Naive thymus-derived CD8-positive, alpha-beta T cell (primary cell): ENCODE measurements at places on chromosomes 7 and 10. TPM values are rescaled to one million over a fixed set of nuclear protein-coding genes. Genes with fewer than 3 reads are reported as not detected.

DNA sequence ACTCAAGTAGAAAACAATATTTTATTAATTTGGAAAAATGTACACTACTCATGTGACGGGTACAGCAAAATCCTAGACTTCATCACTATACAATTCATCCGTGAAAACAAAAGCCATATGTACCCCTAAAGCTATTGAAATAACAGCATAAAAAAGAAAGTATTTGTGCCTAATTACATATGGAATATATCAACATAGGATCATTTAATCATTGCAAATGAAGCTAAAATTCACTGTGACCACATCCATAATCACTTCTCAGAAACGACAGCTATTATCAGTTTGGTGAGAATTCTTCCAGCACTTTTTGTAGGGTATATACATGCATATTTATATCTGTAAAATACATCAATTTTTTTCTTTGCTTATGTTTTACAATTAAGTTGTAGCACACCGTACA, 128.0 kb downstream of the ARL4A start:
- H3K4me3 ChIP-seq: no peak overlapping the region
- peaks cover 5% of the 10 kb centered on the region for H3K27me3 ChIP-seq
- H3K36me3 ChIP-seq: no peaks in the 10 kb centered on the region
- no peak for DNase-seq
- H3K4me1 ChIP-seq: no peaks in the 10 kb centered on the region
- H3K27ac ChIP-seq: no peak overlapping the region

- H3K27ac ChIP-seq: peak overlapping the region; percentile 35
- H3K4me3 ChIP-seq: peak overlapping the region; percentile 77
- H3K4me1 ChIP-seq: peaks cover 9% of the 10 kb centered on the region
- no peaks in the 10 kb centered on the region for H3K27me3 ChIP-seq
Measured at GRCh38 chr7:2559283-2559950, 638 bp downstream of the IQCE start.

TSPAN33 gene
- 6.8 TPM for polyA plus RNA-seq

KCNMA1 gene
- not detected for polyA plus RNA-seq

DNA sequence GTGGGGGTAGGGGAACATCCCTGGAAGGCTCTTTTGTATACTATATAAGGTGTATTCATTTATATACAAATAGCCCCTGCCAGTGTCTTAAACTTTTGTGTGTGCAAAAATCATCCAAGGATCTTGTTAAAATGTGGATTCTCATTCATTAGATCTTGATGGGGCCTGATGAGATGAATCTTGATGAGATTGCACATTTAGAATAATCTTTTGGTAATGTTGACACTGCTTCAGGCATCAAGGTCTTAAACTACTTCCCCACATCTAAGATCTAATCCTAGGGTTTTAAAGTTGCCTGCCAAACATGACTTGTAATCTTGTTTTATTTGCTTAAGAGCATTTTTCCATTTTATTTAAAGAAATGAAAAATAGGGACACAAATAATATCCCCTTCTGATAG, 13.0 kb downstream of the TLX1 start:
- no peak for DNase-seq
- H3K27me3 ChIP-seq: peaks cover 98% of the 10 kb centered on the region
- no peak overlapping the region for H3K4me3 ChIP-seq
- H3K36me3 ChIP-seq: peaks cover 6% of the 10 kb centered on the region
- H3K27ac ChIP-seq: no peak overlapping the region

- H3K4me1 ChIP-seq: peaks cover 67% of the 10 kb centered on the region
- no peak for DNase-seq
- no peaks in the 10 kb centered on the region for H3K27me3 ChIP-seq
- H3K4me3 ChIP-seq: peak overlapping the region; percentile 28
Measured at GRCh38 chr7:2986561-2986960, 57.1 kb downstream of the CARD11 start.

PPP1R9A gene
- polyA plus RNA-seq: not detected

- H3K27me3 ChIP-seq: peaks cover 14% of the 10 kb centered on the region
- H3K36me3 ChIP-seq: no peaks in the 10 kb centered on the region
- no peak overlapping the region for H3K4me3 ChIP-seq
- H3K4me1 ChIP-seq: peaks cover 3% of the 10 kb centered on the region
- no peak overlapping the region for H3K27ac ChIP-seq
Measured at GRCh38 chr7:55185941-55186609, 167.3 kb downstream of the EGFR start.

AKR1D1 gene
- polyA plus RNA-seq: not detected

DNA sequence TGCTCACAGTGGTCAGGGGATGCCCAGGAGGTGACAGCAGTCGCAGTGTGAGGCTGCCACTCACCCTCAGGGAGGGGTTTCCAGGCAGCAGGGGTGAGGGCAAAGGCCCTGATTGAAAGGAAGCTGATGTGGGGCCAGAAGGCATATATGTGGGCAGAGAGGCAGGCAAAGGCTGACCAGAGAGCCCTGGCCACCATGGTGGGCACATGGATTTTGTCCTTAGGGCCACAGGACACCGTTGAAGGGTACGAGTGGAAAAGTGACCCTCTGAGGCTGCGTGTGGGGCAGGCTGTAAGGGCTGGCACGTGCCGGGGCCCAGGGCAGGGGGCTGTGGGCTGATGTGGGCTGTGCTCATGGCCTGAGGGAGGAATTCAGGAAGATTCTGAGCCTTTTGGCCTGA, 57.5 kb upstream of the ZNF32 start:
- no peaks in the 10 kb centered on the region for H3K36me3 ChIP-seq
- no peak for DNase-seq
- no peak overlapping the region for H3K4me3 ChIP-seq
- H3K27me3 ChIP-seq: no peaks in the 10 kb centered on the region

GRCh38 chr10:6823770-6824169, 243.7 kb upstream of the PRKCQ start:
- H3K4me1 ChIP-seq: no peaks in the 10 kb centered on the region
- H3K36me3 ChIP-seq: no peaks in the 10 kb centered on the region
- no peak for DNase-seq
- H3K4me3 ChIP-seq: no peak overlapping the region
- H3K27me3 ChIP-seq: peaks cover 10% of the 10 kb centered on the region

GRCh38 chr10:31321396-31321941, 2.5 kb downstream of the ZEB1 start:
- peak overlapping the region; percentile 98 for H3K27ac ChIP-seq
- peak overlapping the region; percentile 86 for H3K4me3 ChIP-seq
- DNase-seq: peak; percentile 76
- peaks cover 42% of the 10 kb centered on the region for H3K4me1 ChIP-seq
- peaks cover 4% of the 10 kb centered on the region for H3K36me3 ChIP-seq

FAM180A gene
- polyA plus RNA-seq: not detected

ARHGEF35 gene
- 2.4 TPM for polyA plus RNA-seq

DNA sequence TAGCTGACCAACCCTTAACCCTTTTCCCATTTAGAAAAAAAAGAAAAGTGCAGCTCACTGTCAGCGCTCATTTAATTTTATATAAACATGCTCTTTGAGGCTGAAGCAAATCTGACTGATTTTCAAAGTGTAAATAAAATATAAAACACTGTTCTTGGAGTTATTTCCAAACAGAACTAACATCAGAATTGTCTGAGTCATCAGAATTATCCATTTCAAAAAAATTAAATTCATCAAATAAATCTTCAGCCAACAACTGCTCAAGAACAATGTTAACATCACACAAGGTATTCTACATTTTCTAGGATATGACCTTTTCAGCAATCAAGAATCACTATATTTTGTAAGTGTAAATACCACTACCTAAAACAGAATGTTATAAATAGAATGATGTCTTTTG, 93.6 kb downstream of the MAGI2 start:
- no peak overlapping the region for H3K4me3 ChIP-seq
- no peaks in the 10 kb centered on the region for H3K4me1 ChIP-seq
- no peaks in the 10 kb centered on the region for H3K27me3 ChIP-seq
- H3K27ac ChIP-seq: no peak overlapping the region
- H3K36me3 ChIP-seq: no peaks in the 10 kb centered on the region

ACHE gene
- not detected for polyA plus RNA-seq

GRCh38 chr10:82815680-82816079, 940.7 kb downstream of the NRG3 start:
- H3K4me3 ChIP-seq: no peak overlapping the region
- H3K36me3 ChIP-seq: no peaks in the 10 kb centered on the region
- H3K27ac ChIP-seq: no peak overlapping the region
- no peaks in the 10 kb centered on the region for H3K27me3 ChIP-seq
- DNase-seq: no peak
- no peaks in the 10 kb centered on the region for H3K4me1 ChIP-seq

- H3K4me3 ChIP-seq: no peak overlapping the region
- H3K4me1 ChIP-seq: peaks cover 37% of the 10 kb centered on the region
- DNase-seq: no peak
- H3K27ac ChIP-seq: peak overlapping the region; percentile 45
- H3K27me3 ChIP-seq: no peaks in the 10 kb centered on the region
- H3K36me3 ChIP-seq: no peaks in the 10 kb centered on the region
Measured at GRCh38 chr7:927031-927671, 27.3 kb downstream of the ADAP1 start.

DNA sequence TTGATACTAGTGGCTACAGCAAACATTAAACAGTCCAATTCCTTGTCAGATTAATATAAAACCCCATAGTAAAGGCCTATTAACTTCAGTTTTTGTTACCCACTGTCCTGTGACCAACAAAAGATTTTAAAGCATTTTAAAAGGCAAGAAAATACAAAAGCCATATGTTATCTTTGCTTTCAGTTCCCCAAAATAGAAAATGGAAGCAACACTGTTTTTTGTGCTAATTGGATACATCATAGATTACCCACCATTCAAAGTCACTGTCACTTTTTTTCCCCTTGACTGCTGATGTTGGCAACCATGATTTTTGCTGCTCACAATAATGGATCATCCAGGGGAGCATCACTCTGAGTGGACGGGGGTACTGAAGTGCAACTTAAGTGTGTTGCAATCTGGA, 52.4 kb upstream of the TMEM140 start:
- no peak overlapping the region for H3K27ac ChIP-seq
- H3K36me3 ChIP-seq: no peaks in the 10 kb centered on the region
- no peaks in the 10 kb centered on the region for H3K4me1 ChIP-seq
- no peak overlapping the region for H3K4me3 ChIP-seq
- H3K27me3 ChIP-seq: no peaks in the 10 kb centered on the region

RGR gene
- not detected for polyA plus RNA-seq

DNA sequence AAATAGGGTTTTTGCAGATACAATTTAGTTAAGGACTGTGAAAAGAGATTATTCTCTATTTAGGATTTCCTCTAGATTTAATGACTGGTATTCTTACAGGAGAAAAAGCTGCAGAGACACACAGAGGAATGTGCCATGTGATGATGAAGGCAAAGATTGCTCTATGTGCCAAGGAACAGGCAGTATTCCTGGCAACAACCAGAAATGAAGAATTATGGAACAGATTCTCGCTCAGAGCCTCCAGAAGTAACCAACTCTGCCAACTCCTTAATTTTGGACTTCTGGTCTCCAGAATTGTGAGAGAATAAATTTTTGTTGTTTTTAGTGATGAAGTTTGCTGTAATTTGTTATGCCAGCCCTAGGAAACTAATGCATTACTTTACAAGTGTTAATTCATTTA, 307.6 kb upstream of the SEMA3A start:
- DNase-seq: no peak
- no peaks in the 10 kb centered on the region for H3K27me3 ChIP-seq
- H3K27ac ChIP-seq: no peak overlapping the region
